ENCODE measurements at places on chromosomes 4 and X.

DNA sequence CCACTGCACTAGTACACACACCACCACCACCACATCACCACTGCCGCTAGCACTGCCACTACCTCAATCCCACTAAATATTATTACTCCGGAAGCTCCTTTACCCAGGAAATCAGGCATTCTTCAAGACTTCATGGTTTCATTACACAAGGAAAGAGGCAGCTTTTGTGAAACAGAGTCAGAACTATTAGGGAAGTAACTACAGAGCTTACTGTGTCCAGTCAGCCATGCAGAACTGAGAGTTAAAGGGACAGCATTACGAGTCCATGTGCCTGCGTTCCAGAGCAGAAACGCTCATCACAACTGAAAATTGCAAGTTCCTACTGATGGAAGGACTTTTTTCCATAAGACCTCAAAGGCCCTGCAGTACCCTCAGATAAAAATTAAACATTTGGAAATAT, 103.2 kb upstream of the FRG1 start:
- DNase-seq: no peak

DNA sequence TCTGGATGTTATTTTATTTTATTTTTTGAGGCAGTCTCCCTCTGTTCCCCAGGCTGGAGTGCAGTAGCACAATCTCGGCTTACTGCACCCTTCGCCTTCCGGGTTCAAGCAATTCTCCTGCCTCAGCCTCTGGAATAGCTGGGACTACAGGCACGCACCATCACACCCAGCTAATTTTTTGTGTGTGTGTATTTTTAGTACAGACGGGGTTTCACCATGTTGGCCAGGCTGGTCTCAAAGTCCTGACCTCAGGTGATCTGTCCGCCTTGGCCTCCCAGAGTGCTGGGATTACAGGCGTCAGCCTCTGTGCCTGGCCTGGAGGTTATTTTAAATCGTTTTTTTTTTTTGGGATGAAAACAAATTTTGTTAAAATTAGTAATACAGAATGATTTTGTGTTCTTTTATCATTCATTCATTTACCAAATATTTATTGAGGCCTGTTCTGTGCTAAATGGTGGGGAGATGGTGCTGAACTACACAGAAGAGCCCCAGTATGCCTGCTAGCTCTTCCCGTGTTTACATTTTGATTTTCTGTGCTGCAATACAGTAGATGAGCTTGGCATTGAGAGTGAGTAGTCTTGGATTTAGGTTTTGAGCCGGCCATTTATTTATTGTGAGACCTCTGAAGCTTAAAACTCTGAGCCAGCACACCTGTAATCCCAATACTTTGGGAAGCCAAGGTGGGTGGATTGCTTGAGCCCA, 22.7 kb downstream of the ADD1 start:
- DNase-seq: no peak

DNA sequence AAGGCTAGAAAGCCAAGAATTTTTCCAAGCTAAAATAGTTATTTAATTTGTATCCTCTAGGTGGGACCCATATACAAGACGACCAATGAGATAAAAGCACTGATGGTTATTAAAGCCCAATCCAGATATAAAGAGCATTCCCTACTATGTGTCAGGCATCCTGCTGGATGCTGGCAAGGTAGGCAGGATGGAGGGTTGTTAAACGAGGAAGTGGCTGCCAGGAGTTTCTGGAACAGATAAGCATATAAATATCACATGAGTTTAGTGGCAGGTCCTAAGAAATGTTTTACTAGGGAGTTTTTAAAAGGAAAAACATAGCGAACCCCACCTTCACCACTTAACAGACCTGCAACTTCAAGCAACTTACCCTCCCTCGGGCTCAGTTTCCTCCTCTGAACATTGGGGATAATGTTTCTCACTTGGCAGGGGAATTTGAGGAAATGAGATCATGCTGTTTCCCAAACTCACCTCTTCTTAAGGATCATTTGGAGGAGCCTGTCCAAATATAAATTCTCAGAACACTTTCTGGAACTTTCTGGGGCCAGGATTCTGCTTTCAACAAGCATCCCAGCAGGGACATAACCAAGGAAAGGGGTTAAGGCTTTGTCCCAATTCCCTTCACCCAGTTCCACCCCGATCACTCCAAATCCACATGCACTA, 94.3 kb upstream of the LDB2 start:
- no peak for DNase-seq

DNA sequence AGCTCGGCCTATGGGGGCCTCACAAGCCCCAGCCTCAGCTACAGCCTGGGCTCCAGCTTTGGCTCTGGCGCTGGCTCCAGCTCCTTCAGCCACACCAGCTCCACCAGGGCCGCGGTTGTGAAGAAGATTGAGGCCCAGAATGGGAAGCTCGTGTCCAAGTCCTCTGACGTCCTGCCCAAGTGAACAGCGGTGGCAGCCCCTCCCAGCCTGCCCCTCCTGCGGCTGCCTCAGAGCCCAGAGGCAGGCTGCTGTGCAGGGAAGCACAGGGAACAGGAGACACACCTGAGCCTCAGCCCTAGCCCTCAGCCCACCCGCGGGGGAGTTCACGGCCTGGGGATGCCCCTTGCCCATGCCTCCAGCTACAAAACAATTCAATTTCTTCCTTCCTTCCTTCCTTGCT, 75.7 kb upstream of the ZXDA start:
- DNase-seq: no peak

DNA sequence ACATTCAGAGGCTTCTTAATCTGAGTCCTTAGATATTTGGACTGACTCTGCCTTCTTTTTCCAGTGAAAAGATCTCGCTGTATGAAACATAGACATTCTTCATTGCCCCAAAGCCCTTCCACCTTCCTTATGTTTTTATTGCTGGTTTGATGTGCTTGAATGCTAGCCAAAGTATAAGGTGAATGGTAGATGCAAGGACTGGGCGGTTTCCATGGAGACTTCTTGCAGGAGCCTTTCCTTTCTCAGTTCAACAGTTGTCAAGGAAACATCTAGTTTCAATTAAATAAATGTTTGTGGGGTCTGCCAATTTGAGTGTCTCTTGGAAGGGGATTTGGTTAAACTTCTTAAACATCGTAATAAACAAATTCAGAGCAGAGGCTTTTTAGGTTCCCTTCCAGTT, 46.0 kb downstream of the REPS2 start:
- no peak for DNase-seq

DNA sequence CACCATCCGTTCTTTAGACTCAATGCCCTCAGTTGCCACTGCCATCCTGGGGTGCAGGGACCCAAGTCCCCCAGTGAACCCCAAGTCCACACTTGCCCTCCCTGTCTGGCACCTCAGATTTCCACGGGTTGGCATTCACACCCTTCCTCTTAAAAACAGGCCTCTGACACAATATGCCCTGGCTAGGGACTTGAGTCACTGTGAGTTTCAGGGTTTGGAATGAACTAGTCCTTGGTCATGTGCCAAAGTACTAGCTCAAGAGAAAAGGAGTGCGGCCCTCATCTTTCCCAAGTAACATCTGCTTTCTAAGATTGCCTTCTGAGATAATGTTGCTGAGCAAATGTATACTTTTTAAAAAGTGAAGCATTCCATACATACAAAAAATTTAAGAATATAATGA, 134.0 kb downstream of the MID1 start:
- DNase-seq: no peak

DNA sequence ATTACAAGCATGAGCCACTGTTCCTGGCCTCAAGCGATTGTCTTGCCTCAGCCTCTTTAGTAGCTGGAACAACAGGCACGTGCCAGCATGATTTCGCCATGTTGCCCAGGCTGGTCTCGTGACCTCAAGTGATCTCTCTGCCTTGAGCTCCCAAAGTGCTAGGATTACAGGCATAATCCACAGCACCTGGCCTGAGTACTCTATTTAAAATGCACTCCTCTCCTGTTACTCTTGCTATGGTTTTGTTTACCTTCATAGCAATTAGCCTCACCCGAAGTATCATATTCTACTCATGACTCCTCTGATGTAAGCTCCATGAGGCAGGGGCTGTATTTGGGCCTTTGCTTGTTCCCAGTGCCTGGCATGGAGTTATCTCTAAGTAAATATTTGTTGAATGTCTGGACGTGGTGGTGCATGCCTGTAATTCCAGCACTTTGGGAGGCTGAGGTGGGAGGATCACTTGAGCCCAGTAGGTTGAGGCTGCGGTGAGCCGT, 92.5 kb upstream of the SLC34A2 start:
- DNase-seq: no peak

DNA sequence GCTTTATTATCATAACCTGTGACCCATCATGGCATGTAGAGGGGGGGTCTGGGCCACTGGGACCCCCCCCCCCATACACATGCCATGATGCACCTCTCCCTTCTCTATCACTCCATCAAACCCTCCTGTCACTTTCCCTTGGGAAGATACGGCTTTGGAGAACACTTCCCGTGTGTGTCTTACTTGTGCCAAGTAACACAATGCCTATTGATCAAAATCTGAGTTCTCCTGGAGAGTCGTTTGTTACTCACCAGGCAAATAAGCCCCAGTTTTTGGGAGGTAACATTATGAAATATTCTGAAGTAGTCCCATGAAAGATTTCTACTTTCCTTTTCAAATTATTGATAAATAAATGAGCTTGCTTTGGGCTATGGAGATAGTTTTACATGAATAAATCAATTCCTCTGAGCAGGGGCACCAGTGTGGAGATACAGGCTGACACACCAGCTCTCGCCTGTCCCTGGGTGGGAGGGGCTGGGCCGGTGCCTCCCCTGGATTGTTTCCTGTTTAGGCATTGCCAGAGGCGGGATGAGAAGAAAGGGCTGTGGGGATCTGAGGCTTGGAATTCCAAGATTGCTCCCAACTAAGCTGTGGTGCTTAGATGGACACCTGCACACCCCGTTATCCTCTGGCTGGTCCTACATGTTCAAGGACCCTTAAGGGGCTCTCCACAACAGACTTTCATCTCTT, 63.2 kb upstream of the WWC2 start:
- DNase-seq: no peak

GRCh38 chrX:68139791-68140190, 293.5 kb downstream of the OPHN1 start:
- no peak for DNase-seq

GRCh38 chrX:54042609-54043021, 1.7 kb downstream of the PHF8 start:
- DNase-seq: no peak

- no peak for DNase-seq
Observed at GRCh38 chrX:3589474-3589873, 124.0 kb downstream of the PRKX start.

DNA sequence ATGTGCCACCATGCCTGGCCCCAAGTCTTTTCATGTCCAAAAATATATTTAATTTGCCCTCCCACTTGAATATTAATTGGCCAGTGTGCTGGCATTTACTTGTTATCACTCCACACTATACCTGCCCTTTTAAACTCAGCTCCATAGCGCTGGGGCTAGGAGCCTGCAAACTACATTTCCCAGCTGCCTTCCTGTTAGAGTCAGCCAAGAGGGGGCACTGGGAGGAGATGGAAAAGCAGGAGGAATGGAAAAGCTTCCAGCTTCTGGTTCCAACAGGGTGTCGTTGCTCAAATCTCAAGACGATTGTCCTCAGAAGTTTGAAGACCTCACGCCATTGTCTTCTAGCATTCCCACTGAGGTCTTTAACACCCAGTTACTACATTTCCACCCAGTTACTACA, 315.5 kb downstream of the BCOR start:
- no peak for DNase-seq

DNA sequence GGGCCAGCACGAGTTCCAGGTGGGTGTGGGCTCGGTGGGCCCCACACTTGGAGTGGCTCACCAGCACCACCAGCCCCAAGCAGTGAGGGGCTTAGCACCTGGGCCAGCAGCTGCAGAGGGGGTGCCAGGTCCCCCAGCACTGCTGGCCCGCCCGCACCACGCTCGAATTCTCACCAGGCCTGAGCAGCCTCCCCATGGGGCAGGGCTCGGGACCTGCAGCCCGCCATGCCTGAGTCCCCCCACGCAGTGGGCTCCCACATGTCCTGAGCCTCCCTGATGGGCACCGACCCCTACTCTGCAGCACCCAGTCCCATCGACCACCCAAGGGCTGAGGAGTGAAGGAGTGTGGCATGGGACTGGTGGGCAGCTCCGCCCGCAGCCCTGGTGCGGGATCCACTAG, 593.4 kb downstream of the GABRG1 start:
- DNase-seq: no peak

- DNase-seq: no peak
Observed at GRCh38 chr4:184420402-184420801, 53.9 kb downstream of the IRF2 start.

GRCh38 chrX:87961471-87961870, 443.9 kb downstream of the KLHL4 start:
- DNase-seq: no peak

DNA sequence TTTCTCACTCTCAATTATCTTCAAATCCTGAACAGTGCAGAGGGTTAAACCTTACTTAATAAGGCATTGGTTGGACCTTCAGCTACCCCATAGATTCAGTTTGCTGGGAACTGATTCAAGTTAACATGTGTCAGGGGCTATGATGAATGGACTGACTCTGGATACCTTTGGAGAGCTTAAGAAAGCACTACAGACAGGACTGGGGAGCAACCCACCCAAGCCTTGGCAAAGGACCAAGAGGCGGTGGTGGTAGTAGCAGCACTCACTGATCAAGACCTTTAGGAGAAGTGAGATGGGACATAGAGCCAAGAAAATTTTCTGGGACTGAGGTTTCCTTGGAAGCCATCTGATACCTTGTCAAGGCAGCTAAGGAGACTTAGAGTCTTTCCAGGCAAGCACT, 43.0 kb upstream of the TAPT1 start:
- DNase-seq: no peak

GRCh38 chrX:20531667-20532066, 265.0 kb upstream of the RPS6KA3 start:
- DNase-seq: no peak

- no peak for DNase-seq
Observed at GRCh38 chr4:22237846-22238494, 277.9 kb downstream of the ADGRA3 start.

DNA sequence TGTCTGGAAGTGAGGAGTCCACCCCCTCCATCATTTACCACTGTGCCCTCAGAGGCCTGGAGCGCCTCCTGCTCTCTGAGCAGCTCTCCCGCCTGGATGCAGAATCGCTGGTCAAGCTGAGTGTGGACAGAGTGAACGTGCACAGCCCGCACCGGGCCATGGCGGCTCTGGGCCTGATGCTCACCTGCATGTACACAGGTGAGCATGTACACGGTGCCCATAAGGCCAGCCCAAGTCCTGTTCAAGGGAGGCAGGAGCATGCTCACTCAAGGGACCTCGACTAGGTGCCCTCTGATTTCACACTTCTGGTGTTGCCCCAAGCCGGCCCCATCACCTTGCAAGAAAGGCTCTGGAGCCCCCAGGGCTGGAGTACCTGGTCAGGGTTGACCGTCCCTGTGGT, 13.4 kb upstream of the MSANTD1 start:
- DNase-seq: no peak

DNA sequence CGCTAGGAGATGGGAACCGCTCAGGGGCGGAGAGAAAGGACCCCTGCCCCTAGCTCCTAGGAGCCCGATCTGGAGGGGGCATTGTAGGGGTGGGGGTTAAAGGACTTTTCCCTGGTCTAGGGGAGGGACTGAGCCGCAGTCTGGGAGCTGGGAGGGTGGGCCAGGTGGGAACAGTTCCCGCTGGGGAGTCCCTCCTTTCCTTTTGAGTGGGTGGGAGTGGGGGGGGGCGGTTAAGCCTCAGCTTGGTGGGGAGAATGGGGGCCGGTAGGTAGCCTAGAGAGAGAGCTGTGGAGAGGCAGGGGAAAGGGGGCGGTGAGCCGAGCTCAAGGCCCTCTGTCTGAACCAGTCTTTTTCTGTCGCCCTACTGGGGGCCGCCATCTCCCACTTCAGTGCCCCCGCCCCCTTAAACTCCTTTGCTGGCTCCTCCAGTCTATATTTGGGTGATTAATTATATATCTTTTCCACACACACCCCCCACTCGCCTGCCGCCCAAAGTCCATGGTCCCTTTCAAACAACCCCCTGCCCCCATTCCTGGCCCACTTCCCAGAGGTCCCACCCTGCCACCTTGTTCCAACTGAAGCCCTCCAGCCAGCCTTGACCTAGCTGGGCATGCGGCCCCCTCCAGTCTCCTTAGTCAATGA, 822 bp downstream of the ZNF275 start:
- no peak for DNase-seq
